ACHN (cell line): ENCODE measurements at places on chromosomes 5 and 9.
A peak's percentile ranks its signal among the peaks of the same experiment; 100 is the strongest.

DNA sequence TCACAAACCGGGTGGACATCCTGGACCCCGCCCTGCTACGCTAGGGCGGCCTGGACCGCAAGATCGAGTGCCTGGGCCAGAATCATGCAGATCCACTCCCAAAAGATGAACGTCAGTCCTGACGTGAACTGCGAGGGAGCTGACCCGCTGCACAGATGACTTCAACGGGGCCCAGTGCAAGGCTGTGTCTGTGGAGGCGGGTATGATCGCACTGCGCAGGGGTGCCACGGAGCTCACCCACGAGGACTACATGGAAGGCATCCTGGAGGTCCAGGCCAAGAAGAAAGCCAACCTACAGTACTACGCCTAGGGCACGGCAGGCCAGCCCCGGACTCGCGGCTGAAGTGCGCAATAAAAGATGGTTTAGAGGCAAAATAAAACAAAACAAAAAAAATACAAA, 5.2 kb downstream of the SAXO1 start:
- no peak for DNase-seq

GRCh38 chr9:72951520-72952380, 1.1 kb downstream of the ALDH1A1 start:
- DNase-seq = no peak

DNA sequence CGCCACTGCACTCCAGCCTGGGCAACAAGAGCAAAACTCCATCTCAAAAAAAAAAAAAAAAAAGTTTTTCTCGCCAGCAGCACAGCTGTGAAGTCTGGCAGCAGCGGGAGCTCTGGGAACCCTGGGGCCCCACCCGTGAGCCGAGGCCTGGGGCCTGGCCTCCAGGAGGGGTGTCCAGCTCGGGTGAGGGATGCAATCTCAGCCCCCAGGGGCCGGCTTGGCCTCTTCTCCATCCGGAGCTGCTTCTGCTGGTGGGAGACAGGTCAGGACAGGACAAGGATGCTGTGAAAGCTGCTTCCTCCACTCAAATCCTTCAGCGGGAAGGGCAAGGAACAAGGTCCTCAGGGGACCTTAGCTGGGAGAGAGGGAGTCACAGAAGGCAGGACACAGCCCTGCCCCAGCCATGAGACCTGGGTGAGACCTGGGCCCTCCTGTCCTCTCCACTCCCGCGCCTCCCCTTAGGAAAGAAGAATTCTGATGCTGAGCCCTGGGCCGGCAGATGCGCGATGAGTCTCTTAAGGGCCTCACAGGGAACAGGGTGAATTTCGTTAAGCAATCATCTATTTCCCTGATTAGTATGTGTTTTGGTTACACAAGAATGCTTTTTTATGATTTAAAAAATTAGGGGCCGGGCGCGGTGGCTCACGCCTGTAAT, 30.6 kb downstream of the PLPP7 start:
- DNase-seq = no peak

DNA sequence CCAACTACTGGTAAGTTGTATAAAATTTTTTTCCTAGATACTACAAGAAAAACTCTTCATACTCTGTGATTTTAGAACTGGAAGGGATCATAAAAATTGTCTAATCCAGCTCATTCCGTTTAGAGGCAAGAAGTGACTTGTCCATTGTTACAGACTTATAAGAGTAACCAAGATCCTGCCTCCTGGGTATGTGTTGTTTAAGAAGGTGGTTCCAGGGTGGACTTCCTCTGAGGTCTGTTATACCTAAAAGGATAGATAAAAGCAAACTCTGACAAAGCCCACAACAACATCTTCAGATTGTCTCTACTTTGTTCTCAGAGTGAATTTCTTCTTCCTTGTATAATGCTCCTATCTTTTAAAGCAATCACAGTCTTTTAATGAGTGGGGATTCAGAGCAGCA, 24.2 kb downstream of the TGFBR1 start:
- DNase-seq = no peak

GRCh38 chr5:140244525-140245025, 58.3 kb downstream of the PFDN1 start:
- peak; percentile 87 for DNase-seq

DNA sequence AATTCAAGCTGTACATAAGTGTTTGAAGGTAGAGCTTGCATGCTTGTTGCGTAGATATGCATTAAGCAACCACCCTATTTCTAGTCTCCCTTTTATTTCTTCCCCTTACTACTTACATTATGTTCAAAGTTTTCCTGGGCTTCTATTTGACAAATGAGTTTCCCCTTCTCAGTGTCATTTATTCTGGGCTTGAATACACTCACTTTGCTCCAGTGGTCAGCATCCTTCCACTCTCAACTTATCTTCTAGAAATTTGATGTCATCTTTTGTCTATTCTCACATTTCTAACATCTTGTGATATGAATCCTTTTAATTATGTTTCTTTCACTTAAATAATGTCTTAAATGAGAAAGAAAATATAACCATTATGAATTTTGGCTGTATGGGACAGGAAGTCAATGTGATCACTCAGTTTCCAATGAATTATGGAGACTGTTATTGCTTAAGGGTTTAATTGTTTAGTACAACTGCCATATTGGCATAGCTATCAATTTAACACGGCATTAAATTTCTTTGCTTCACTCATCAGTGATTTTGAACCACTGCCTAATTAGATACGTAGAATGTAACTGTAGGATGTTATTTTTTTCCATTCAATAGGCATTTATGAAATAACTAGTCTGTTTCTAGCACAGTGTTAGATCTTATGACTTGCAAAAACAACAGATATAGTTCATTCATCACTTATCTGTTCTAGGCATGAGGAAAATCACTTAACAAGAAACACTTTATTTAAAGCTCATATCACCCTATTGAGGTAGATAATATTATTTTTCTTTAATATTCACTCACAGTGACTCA, 105.5 kb upstream of the CDH12 start:
- DNase-seq = no peak

- no peak for DNase-seq
Observed at GRCh38 chr9:25845867-25846266, 167.6 kb upstream of the TUSC1 start.

DNA sequence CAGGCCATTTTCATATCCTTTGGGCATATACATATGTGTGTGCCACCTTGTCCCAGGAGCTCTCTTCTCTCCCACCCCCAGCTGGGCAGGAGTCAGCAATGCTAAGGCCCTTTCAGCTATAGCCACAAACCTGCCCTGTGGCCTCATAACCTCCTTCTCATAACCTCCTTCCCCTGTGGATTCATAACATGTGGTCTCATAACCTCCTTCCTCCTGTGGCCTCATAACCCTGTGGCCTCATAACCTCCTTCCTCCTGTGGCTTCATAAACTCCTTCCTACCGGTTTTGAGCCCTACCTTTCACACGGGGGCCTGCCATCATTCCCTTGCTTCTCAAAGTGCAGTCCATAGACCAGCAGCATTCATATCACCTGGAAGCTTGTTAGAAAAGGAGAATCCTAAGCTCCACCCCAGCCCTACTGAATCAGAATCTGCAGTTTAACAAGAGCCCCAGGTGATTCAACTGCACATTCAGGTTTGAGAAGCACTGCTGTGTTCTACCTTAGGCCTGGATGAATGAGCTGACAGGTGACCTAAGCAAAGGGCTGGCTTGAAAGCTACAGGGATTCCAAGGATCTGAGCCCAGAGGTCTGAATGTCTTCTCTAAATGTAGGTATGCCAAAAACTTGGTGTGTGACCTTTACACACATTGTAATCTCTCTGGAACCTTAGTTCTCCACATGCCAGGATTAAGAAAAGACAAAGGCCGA, 41.9 kb upstream of the PLPP6 start:
- no peak for DNase-seq

- no peak for DNase-seq
Observed at GRCh38 chr9:90052366-90052765, 447.6 kb downstream of the GADD45G start.

- no peak for DNase-seq
Observed at GRCh38 chr9:92224177-92224576, 69.3 kb downstream of the IARS1 start.

DNA sequence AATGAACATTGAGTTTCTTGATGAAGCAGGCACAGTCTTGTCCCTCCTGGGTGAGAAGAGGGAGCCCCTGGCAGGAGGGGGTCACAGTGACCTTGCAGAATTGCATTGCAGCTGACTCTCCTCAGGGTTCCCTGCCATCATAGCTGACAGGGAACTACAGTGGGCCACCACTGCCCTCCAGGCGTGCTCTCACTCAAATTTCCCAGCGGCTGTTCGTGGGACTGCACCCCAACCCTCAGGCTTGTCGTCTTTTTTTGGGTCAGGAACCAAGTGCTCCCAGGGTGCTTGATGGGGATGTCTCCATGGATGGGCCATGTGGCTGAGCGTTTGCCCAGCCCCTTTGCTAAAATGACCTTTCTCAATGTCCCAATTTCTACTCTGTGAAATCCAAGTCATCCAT, 215.8 kb downstream of the MELK start:
- DNase-seq = no peak

GRCh38 chr5:129630101-129630500, 117.8 kb upstream of the MINAR2 start:
- no peak for DNase-seq

- DNase-seq = no peak
Observed at GRCh38 chr9:90916147-90916734, 114.6 kb downstream of the SYK start.

GRCh38 chr9:126743041-126743440, 61.8 kb upstream of the ZBTB43 start:
- no peak for DNase-seq

- DNase-seq = no peak
Observed at GRCh38 chr5:179160584-179160983, 100.4 kb downstream of the ZNF354C start.

DNA sequence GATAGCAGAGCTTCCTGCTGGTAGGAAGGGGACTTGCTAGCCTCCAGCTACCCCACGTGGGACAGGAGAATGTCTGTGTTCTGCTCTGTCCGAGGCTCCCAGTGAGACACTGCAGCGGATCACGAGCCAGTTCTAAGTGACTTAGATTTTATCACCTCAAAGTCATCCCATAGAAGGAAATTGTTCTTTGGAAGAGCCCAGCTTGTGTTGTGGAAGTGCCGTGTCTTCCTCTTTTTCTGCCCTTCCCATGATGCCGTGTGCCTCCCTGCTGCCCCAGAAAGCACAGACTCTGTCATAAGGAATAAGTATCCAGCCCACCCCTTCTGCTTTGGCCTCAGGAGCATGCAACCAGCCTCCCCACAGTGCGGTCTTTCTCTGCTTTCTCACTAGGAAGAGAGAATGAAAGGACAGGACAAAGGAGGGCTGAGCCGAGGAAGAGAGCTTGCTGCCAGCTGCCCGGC, 35.6 kb downstream of the RUFY1 start:
- no peak for DNase-seq

DNA sequence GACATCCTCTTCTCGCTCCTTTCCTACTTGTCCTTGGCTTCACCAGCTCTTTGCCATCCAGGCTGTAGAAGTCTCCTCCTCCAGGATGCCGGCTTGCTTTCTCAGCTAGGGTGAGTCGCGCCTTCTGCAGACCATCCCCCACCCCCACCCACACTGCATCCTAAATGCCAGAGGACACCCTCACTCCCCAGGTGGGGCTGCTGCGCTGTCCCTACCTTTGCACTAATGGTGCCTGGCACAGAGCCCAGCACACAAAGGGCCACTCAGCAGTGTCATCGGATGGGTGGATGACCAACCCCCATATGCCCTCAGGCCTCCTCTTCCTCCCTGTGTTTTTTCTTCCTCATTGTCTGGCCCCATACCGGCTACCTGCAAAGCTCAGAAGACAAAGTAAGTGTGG, 14.8 kb downstream of the IL9 start:
- no peak for DNase-seq

- DNase-seq = no peak
Observed at GRCh38 chr5:23528677-23529076, 21.3 kb downstream of the PRDM9 start.

DNA sequence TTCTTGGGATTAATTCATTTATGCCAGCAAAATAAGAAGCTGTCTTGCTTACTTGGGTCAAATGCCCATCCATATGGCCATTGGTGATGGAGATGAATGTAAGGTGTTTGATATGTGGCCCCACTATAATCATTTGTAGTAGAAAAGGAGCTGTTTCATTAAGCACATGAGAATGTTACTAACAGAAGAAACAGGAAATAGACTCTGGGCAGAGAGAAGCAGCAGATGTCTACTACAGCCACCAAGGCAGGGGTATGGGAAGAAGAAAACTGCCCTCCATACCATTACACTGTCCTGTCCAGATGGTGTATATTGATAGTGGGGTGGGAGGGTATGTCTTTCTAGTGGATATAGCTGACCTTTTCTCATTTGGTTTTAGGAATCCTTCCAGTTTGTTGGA, 386.6 kb upstream of the CLINT1 start:
- no peak for DNase-seq

GRCh38 chr9:20619487-20620200, 2.7 kb downstream of the MLLT3 start:
- DNase-seq = no peak

GRCh38 chr5:2542026-2542425, 209.5 kb downstream of the IRX2 start:
- DNase-seq = no peak

DNA sequence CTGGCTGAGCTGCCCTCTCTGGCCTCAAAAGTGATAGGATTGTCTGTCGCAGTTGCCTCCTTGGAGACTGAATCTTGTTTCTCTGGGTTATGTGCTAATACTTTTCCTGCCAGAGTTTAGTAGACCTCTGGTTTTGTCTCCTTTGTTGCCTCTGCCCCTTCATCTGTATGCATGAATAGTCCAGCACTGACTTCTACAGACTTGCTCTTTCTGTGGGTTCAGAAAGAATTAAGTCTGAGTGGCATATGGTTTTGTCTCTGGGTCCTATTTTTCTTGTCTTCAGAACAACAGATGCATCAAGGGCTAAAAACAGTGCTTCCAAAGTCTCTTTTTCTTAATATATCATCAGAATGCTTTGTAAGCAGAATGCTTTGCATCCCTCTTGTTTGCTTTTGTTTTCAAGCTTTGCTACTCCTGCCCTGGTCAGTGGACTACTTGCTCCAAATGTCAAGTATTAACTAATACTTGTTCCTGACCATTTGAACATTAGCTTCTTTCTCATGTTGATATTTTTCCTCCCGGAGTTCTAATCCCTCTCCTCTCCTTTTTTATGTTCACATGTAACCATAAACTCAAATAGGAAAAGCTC, 131.7 kb downstream of the UNC13B start:
- no peak for DNase-seq

DNA sequence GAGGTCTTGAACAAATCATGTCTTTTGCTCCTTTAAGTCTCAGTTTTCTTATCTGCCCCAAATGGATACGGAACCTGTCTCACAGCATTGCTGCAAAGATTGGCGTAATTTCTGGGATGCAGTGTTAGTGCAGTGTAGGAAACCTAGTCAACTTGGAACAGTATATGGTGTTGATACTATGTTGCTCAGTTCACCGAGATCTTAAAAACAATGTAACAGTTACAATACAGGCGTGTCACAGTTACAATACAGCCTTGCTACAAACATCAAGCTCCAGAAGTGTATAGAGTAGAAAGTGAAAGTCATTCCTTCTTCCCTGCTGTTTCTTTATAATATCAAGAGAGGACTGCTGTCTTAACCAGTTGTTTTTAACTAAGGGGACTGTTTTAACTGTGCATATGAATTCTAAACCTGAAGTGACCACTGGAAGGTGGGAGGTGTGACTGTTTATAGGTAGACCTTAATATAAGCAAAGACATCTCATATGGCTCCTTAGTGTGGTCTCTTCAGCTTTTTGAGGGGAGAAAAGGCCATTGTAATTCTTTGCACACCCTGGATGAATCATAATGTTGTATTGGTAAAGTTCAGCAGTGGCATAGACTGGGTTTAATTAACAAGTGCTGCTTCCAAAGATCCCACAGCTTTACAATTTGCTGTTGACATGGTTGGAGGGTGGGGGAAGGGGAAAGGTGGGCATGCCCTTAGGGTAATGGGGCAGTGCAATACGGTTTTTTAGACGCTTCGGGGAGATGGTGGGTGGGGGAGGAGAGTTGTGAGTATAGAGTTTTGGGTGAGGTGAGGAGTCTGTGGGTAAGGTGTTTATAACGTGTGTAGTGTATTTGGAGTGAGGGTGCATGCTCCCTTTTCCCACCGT, 12.9 kb downstream of the PRRC2B start:
- DNase-seq = no peak
